NCI-H1105 treated with DMSO at 0.1 percent for 48 hours (cell line): ENCODE measurements at places on chromosomes 4 and X.

DNA sequence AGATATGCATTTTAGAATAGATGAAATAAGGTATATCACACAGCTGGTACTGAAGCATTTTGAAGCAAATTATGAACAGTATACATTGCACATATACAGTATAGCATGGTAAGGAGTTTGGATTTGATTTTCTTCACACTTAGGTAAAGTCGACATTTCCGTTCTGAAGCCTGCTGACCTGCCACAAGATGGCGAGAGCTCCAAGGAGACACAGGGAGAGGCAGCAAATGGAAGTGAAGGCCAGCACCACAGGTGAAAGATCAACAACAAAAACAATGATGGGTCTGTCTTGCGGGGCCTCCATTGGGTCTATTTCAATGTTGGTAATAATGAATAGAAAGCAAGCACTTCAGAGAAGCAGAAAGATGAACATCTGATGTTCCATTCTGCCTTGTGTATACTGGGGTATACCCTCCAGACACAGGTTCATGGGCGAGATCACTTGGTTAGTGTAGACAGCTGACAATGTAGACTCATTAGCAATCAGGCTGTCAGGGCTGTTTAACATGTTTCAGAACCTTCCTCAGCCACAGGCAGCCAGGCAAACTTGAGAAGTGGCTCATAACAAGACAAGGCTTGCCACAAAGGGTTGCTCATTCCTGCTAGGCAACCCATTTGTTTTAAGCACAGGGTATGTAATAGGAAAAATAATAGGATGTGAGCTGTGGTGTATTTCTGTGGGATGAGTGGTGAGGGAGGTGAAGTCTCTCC is 21.4 kb upstream of the NOX1 start:
- peak; percentile 45 for DNase-seq

GRCh38 chr4:15089979-15090378 is 87.7 kb downstream of the CPEB2 start:
- no peak for DNase-seq

DNA sequence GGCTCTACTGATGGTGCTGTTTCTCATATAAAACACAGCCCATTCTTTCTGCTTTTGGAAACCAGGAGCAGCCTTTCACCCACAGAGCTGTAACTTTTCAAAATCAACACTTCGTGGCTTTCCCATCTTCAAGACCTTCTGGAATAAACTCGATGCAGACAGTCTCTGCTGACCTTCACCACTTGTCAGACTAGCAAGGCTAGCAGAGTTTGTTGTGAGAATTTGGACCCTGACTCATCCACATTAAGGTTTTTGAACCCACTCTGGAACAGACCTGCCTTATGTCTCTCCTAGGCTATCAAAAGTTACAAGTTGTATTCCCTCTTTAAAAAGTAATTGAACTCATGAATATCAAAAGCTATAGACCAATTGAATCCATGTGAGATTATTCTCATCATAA is 88.6 kb downstream of the MAML3 start:
- no peak for DNase-seq

- no peak for DNase-seq
These were observed 1613.1 kb upstream of the TENM3 start for GRCh38 chr4:180630012-180630665.

DNA sequence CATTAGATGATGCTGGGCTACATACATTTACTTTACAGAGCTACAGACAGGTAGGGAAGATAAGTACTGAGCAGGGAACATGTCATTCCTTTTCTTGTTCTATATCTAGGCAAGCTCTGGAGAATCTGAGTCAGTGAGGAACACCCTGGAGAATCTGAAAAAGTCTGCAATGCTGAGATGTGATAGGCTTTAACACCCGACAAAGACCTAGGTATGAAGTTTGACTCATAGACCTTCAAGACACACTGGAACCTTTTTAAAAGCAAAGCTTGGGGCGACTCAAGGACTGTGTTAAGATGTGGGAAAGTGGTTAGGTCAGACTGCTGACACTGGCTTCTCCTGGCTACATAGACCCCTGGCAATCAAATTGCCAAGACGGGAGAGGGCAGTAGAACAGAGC is 42.8 kb downstream of the OSTC start:
- DNase-seq: no peak

- DNase-seq: peak; percentile 80
These were observed 68.3 kb downstream of the FMR1NB start for GRCh38 chrX:148049441-148049840.

GRCh38 chr4:40246938-40247337 is 50.1 kb downstream of the RHOH start:
- DNase-seq: no peak

GRCh38 chr4:48112017-48112667 is 21.9 kb downstream of the TXK start:
- DNase-seq: no peak

DNA sequence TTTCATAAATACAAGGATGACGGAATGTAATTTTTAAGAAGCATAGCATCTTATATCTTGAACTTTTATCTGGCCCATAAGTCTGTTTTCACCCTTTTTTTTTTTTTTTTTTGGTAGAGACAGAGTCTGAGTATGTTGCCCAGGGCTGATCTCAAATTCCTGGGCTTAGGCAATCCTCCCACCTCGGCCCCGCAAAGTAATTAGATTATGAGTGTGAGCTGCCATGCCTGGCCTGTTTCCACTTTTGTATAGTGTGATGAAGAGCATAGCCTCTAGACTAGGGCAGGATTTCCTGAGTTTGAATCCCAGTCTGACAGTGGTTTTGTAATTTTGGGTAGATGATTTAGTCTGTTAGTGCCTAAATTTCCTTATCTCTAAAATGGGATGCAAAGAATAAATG is 11.0 kb downstream of the STIM2 start:
- DNase-seq: no peak

- no peak for DNase-seq
These were observed 5.8 kb downstream of the TIFA start for GRCh38 chr4:112279882-112280315.

- no peak for DNase-seq
These were observed 611.8 kb downstream of the SPOCK3 start for GRCh38 chr4:166622425-166622977.

GRCh38 chrX:133468051-133468450 is 52.8 kb upstream of the GPC4 start:
- DNase-seq: no peak

DNA sequence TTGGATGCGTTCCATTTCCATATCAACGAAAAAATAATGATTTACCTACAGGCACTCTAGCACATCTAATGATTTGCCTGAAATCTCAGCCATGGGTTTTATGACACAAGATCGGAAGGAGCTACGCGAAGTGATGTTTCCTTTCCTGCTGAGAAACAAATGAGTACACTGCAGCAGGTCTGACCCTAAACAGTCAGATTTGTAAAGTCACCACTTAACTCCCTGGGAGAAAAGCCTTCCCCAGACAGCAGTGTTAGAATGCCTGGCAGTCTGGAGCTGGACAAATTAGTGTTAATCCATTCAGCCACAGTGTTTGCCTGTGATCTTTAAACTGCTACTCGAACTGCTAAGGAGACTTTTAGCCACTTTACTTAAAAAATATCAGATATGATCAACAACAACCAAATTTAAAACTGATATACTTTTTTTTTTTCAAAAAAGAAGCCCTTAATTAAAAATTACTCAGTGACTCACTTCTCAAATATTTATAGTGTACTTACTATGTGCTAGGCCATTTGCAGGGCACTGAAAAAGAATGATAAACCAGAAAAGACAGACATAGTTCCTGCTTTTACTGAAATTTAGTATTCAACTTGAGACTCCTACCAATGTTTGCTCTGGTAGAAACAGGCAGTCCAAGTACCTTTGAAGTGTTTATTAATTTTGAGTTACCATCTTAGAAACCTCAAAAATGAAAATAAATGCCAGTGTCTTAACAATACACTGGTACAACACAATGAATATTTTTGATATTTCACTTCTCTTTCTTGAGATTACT is 104.5 kb downstream of the SHISA3 start:
- no peak for DNase-seq

DNA sequence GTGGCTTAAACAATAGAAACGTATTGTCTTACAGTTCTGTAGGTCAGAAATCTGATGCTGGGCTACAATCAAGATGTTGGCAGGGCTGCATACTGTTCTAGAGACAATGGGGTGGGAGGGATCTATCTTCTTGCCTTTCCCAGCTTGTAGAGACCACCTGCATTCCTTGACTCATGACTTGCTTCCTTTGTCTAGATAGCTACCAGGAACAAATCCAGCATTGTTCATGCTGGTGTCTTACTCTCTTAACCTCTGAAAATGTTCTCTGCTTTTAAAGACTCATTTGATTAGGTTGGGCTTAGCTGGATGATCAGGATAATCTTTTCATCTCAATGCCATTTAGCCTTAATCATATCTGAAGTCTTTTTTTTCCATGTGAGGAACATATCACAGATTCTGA is 169.0 kb downstream of the ZNF330 start:
- no peak for DNase-seq

GRCh38 chrX:103063191-103063845 is 653 bp downstream of the BEX1 start:
- peak; percentile 54 for DNase-seq

- no peak for DNase-seq
These were observed 38.9 kb downstream of the PDHA1 start for GRCh38 chrX:19382555-19383145.

GRCh38 chrX:7446815-7447214 is 298.9 kb upstream of the PUDP start:
- DNase-seq: no peak

DNA sequence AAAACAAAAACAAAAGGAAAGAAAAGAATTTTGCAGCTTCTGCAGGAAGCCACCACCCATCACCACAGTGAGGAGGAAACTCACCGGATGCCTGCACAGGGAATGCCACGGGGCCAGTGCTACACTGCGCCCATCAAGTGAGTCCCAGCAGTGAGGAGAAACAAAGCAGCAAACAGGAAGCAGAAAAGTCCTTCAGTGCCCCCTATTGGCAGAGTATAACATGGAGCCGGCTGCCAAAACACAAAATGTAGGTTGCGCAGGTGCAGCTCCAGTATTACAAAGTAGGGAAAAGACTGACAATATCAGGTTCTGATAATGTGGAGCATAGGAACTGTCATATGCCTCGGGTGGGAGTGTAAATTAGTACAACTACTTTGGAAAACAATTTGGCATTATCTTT is 23.3 kb upstream of the SCML2 start:
- DNase-seq: no peak

DNA sequence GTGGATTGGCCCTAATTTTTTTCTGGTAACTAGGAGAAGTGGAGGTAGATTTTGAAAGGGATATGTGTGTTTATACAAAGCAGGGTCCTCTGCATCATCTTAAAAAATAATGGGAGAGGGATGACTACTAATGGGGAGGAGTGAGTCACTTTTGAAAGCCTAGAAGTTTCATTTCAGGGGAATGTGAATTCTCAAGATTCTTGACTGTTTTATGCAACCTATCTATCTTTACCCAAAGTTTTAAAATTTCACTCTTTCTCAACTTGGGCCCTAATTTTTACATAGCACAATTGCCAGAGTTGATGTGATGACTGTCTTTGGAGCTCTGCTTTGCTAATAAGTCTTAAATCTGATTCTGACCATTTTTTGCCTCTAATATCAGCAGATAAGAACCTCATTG is 445.2 kb downstream of the GRXCR1 start:
- no peak for DNase-seq

DNA sequence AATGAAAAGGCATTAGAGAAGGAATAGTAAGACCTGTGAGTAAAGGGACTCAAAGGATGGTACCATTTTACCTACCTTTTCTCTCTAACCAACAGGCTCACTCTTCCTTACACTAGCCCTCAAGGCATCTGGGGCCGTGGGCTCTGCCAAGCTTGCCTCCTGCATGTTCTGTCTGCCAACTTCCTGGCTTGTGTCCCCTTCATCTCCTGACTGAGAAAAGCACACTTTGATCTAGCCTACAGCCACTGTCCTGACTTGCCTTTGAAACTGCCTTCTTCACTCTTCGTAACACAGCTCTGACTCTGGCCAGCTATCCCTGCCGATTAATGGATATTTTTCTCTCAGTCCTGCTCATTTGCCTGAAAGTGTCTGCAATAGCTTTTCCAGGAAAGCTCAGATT is 76.5 kb downstream of the RASGEF1B start:
- DNase-seq: no peak

GRCh38 chr4:16034010-16034748 is 49.6 kb downstream of the PROM1 start:
- no peak for DNase-seq

DNA sequence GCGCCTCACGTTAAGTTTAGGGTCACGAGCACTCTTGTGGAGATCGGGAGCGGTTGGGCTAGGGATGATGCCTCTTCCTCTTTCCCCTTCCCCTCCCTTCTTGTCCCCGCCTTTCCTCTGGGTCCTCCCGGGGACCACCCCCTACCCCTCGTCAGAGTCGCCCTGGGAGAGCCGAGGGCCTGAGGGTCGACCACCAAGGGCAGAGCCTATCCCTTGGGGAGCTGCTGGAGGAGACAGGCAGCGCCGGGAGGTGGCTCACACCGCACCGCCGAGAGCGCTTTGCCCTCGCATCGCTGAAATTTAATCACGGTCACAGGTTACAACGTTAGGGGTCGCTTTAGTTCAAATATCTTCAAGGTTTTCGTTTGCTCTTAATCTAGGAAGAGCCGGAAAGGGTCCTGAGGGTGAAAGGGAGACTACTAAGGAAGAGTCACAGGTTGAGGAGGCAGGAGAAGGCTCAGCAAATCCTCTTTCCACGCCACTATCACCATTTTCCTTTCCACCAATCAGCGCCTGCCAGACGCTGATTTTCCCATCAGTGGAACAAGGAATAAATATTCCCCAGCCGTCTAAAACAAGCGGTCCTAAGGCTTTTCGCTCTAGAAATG is 528 bp upstream of the SNCA start:
- DNase-seq: peak; percentile 30

DNA sequence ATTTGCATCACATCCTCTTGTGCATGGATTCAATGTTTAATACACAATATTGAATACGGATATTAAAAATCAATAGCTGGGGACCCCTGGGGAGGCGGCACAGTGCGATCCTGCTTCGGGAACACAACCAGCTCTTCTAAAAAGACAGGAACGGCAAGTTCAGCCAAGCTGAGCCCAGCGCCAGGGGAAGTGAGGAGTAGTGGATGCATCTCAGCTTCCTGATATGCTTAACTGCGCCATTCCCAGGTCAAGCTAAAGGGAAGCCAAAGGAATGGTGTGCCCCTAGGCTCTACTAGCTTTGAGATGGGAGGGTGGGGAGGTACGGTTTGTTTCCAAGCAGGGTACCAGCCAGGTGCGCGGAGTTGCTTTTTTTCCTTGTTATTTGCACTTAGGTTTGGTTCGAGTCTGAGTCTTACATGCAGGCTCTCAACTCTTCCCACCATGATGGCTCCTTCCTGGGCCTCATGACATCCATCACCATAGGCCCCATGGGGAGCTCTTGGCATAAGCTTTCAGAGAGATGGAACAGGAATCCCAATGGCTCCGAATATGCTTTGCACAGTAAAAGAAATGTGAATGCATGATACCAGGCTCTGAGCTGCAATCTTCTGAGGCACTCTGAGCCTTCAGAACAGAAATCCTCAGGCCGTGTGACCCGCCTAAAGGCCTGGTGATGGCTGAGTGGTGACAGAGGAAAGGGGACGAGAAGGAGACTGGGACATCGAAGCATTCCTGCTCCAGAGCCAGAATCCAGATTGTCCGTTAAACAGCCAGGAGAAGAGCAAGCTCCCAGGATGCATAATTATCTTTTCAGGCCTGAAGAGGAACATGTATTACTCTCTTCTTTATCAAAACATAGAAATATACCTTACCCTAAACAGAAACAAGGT is 51.8 kb upstream of the BCOR start:
- no peak for DNase-seq

- DNase-seq: no peak
These were observed 22.4 kb downstream of the GAB1 start for GRCh38 chr4:143358923-143359643.
